ENCODE measurements at places on chromosomes 16 and 17.

- no peak for DNase-seq
These were observed 14.7 kb downstream of the LRRC75A start for GRCh38 chr17:16477255-16477654.

- DNase-seq = no peak
These were observed 257.6 kb downstream of the FOXL1 start for GRCh38 chr16:86835982-86836381.

GRCh38 chr17:81832608-81833159 is 407 bp downstream of the MCRIP1 start:
- no peak for DNase-seq

DNA sequence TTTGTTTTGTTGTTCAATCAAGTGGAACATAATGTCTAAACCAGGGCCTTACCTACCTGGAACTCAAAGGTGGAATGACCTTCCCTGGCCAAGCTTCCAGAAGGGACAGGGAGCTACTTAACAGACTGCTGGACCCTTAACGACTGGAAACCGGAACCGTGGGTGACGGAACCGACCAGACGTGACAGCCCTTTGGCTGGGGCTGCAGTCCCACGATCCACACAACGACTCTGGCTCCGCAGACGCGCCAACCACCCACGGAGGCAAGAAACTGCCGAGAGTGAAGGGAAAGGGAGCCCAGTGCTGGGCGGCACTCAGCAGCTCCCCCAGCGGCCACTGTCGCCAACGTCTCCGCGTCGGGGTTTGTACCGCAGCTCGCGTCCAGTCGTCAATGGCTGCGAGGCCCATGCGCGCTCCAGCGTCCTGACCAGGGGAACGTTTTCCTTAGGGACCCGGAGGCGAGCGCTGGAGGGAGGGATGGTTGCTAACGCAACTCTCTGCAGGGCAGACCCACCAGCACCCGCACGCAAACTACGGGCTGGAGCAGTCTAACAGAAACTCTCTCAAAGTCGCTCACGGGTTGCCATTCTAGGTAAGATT is 5.5 kb upstream of the KIF22 start:
- DNase-seq = no peak

GRCh38 chr17:76726776-76727718 is at the start of gene METTL23:
METTL23 (plus strand) TSS chr17:76726839; CDS start chr17:76729711, 2,872 bp downstream.
- no peak for DNase-seq

DNA sequence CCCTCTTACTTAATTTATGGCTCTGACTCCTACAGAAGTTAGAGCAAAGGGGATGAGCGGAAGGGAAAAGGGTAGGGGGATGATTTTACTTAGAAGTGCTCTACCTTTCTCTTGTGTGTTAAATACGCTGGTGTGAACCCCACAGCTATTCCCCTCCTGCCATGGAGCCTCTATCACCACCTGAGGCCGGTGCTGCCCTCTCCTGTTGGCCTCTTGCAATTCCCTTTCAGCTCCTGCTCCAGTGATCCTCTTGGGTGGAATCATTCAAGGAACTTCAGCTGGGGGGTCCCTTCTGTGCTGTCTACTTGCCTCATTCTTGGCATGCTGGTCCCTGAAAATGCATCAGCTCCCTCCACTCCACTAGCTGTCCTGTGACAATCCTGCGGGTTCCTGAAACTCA is 41.8 kb upstream of the CDH8 start:
- DNase-seq = no peak

DNA sequence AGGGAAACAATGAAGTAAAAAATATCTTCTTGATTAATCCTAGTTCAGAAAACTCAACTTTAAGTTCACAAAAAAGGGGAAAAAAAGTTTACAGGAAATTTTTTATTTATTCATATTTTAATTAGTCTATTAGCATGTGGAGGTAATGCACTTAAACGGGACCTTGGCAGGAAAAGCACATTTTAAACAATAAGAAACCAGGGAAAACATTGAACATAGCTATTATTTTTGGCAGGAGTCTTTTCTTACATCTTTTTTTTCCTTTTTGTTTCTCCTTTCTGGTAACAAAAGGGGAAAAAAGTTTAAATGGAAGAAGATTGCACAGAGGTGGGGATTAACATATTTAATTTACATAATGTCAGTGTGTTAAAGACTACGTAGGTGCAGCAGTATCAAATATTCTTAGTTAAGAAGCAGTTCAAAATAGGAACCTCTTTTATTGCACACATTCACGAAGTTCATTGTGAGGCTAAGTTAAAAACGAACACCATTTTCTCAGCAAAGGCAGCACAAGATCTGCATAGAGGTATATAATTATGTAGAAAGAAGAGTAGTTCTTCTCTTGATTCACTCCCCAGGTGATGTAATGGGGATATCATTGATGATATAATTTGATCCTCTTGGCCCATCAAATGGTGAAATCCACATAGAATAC is 940.5 kb downstream of the CDH11 start:
- DNase-seq = no peak

DNA sequence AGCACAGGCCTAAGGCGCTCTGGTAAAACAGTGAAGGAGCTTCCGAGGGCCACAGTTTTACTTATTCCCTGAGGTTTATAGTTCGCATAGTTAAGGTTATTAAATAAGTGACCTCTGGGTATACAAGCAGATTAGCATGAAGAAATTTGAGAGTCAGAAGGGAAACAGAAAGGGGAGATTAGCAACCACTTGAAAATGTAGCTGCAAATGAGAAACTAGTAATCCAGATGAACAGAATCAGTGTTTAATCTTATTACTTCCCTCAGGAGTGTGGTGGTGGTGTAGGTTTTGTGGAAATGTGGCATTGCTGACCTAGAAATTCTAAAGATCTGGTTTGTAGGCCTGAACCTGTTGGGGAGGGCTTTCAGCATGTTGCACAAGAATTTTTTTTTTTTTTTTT is 130.4 kb downstream of the CCDC182 start:
- DNase-seq = no peak

DNA sequence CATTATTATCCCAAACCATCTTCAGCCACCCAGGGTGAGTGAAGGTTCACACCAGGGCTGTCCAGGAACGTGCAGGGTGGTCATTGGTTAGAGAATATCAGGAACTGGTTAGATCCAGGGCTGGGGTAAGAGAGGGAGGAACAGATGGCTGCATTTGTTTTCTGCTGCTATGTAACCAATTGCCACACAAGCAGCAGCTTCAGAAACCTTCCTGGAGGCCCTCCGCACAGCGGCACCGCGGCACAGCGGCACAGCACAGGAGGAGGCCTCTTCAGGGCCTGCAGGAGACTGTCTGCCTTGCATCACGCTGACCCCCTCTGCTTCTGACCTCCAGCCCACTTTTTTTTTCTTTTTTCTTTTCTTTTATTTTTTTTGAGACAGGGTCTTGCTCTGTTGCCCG is 86.1 kb downstream of the KCNJ12 start:
- DNase-seq = peak; percentile 49

- DNase-seq = no peak
These were observed 14.2 kb downstream of the NSMCE1 start for GRCh38 chr16:27254262-27254811.

DNA sequence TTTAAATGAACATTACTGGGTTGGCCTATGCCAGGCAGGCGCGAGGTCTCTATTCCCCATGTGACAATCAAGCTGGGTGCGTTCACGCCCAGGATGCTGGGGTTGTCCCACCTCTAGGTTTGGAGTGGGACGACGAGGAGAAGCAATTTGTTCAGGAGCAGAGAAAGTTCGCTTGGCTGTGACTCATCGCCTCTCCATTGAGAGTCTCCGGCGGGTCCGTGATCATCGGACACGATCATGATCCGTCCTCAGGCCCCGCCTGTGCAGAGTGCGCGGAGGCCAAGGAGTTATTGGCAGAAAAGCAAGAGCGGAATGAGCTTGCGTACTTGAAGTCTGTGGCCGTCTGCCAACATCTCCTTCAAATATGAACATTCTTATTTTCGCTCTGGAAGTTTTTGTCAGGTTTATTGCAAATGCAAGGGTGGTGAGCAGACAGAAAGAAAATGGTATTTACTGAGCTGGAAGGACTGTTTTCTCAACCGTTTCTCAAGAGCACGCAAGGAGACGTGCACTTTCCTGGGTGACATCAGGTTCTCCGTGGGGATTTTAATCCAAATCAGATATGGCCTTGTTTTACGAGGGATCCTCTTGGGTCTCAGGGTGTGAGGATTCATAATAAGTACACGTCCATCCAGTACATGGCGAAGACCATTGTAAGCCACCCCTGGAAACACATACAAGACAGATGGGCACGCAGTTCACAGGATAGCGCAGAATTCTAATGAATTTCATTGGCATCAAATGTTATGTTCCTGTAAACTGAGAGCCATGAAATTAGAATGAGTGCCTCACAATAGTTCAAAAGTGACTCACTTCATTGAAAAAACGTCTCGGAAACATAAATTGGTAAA is 70.1 kb upstream of the CREBBP start:
- no peak for DNase-seq
